Kasumi-1 (cell line): ENCODE measurements at places on chromosomes 4 and X.

- no peak for DNase-seq
Measured at GRCh38 chr4:150130933-150131332, 52.7 kb downstream of the DCLK2 start.

- DNase-seq, result peak; percentile 22
Measured at GRCh38 chr4:107888237-107888636, 43.1 kb upstream of the CYP2U1 start.

DNA sequence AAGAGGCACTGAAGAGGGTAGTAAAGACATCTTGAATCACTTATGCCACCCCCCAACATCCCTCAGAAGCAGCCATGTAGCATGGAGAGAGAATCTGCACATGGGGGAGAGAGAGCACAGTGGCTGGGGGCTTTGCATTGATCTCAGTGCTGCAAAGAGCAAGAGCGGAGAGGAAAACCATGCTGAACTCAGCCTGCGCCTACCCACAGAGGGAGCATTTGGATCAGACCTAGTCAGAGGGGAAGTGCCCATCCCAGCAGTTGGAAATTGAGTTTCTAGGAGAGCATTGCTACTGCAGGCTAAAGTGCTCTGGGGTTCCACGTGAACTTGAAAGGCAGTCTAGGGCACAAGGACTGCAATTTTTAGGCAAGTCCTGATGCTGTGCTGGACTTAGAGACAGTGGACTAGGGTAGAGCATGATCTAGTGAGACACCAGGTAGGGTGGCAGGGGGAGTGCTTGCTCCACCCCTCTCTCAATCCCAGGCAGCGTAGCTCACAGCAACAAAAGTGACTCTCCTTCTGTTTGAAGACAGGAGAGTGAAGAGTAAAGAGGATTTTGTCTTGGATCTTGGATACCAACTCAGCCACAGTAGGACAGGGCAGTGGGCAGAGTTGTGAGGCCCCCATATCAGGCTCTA is 9.0 kb upstream of the PROM1 start:
- no peak for DNase-seq

- no peak for DNase-seq
Measured at GRCh38 chr4:186644311-186644638, 79.4 kb downstream of the FAT1 start.

DNA sequence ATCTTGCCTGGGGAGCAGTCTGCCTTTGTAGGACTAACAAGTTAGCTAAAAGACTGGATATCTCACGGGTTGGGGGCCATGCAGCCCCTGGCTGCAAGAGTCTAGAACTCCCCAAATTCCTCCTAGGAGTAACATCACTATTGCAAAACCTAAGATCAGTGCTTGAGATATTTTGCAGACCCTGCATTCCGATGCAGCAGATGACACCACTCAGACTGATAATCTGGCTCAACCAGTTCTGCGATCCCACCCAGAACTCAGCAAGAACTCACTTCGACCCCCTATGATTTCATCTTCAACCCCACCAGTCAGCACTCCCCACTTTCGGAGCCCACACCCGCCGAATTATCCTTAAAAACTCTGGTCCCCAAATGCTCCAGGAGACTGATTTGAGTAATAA is 834.0 kb downstream of the C4orf33 start:
- no peak for DNase-seq

DNA sequence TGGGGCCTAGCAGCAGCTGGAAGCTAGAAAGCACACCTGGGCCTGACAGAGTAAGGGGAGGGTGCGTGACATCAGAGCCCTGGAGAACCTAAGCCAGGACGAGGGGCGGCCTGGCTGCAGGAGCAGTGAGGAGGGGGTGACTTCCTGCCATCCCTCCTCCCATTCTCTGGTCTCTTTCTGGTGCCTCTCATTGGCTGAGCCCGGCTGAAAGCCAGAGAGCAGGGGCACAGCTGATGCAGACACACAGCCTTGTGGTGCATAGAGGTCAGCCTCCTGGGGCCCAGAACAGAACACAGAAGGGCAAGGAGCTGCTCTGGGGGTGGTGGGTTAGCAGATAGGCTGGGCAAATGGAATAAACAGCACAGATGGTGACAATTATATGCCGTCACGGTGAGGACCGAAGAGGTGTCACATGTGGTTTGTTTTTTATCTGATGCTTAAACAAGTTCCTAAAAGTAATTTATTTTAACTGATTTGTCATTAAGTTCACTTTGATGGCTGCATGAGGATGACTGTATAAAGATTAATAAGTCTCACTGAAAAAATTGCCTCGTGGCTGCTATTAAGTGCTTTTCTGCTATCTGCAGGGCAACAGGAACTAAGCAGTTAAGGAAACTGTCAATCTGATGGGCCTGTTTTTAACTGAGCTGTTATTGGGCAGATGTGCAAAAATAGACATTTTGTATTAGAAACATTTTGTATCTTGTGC is 102.0 kb downstream of the FNIP2 start:
- DNase-seq, result no peak

GRCh38 chr4:113768952-113769351 is 7.4 kb upstream of the CAMK2D start:
- DNase-seq, result no peak

GRCh38 chrX:119067023-119067739 is 5.6 kb upstream of the CT47C1 start:
- peak; percentile 16 for DNase-seq

- DNase-seq, result no peak
Measured at GRCh38 chr4:126182336-126182735, 867.6 kb downstream of the FAT4 start.
